ENCODE measurements at places on chromosomes 5 and 9.

DNA sequence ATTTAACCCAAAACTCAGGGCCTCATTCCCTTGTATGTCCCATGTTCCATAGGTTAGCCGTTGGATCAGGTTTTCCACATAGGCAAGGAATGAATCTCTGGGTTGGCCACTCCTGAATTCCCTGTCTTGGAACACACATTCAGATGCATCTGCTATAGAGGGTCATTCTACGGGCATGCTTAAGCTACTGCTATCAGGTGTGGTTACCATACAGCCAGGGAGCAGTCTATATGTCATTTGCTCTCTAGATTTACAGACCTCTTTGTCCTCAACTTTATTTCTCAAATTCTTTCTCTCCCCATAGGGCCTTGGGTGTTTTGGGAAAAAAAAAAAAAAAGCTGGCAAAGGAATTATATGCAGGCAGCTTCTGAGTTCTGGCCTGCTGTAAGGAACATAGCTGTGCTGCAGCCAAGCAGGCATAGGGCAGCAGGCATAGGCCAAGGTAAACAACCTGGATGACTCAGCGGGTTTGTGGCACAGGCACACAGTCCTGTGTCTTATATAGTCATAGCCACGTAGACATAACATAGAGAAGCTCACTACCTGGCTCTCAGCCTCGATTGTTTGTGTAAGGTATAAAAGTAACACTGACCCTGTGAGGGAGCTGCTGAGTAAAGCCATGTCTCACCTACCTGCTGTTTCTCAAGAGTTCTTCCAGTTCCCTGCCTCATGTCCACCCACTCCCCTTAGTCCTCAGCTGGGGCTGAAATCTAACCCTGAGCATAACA, 141.5 kb downstream of the OSTF1 start:
- DNase-seq: peak; percentile 99

GRCh38 chr9:18349530-18349929, 124.4 kb upstream of the ADAMTSL1 start:
- DNase-seq: no peak

DNA sequence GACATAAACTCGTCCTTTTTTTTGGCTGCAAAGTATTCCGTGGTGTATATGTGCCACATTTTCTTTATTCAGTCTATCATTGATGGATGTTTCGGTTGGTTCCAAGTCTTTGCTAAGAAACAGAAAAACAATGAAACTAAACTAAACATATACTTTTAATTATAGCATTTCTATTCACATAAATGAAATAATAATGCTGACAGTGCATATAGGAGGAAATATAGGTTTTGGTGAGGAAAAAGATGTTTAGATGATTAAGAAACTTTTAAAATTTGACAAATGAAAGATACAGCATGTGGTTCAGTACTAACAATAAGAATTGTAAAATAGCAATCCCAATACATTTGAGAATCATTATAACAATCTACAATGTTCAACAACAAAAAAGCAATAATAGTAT, 1094.5 kb upstream of the CDH6 start:
- DNase-seq: no peak

DNA sequence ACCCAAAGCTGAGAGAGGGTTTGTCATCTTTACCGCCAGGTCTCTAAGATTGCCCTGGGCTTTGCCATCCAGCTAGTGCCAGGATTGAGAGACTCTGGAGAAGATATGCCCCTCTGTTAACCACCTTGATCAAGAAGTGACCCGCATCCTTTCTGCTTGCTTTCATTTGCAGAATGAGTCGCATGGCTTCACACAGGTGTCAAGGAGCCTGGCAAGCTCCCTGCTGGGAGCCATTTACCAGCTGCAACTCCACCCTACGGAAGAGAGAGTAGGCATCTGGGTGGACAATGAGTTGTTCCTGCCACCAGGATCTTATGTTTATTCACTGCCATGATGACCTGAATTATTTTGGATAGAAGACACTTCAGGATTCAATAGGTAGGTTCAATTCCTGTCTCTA, 43.0 kb downstream of the HSD17B3 start:
- no peak for DNase-seq

- DNase-seq: no peak
These were observed 1.6 kb downstream of the ANXA2R start for GRCh38 chr5:43038496-43038989.

DNA sequence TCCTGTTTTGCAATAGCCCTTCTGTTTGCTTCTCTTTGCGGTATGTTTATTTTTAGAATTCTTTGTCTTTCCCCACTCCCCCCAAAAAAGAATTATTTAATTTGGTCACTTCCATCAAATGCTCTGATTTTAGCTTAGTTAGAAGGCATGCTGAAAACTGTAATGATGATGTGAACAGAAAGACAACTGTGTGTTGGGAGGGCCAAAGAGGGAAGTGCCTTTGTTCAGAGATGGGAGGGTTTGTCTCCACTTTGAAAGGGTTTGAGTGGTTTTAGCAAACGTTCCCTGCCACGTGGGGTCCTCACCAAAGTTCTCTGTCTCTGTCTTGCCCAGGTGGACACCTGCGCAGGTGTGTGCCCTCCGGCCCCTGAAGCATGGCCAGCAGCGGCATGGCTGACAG, 41.9 kb downstream of the SYK start:
- DNase-seq: no peak

GRCh38 chr9:115133649-115134048, 15.7 kb upstream of the TNC start:
- DNase-seq: peak; percentile 18

DNA sequence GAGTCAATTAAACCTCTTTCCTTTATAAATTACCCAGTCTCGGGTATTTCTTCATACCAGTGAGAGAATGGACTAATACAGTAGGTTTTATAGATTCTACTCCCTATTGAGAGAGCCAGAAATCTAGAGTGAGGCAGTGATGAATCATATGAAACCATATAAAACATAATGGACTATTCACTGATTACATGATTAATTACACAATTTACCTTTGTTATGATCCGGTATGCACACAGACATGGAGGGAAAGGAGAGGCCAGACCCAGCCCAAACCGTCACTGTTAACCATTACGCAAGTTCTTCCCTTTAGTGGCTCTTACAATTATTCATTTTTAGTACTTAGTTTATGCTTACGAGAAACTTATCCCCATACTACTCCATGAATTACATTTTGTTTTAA, 205.0 kb downstream of the DNAH5 start:
- DNase-seq: peak; percentile 82

- no peak for DNase-seq
These were observed 131.5 kb downstream of the ZNF354C start for GRCh38 chr5:179191506-179192184.

DNA sequence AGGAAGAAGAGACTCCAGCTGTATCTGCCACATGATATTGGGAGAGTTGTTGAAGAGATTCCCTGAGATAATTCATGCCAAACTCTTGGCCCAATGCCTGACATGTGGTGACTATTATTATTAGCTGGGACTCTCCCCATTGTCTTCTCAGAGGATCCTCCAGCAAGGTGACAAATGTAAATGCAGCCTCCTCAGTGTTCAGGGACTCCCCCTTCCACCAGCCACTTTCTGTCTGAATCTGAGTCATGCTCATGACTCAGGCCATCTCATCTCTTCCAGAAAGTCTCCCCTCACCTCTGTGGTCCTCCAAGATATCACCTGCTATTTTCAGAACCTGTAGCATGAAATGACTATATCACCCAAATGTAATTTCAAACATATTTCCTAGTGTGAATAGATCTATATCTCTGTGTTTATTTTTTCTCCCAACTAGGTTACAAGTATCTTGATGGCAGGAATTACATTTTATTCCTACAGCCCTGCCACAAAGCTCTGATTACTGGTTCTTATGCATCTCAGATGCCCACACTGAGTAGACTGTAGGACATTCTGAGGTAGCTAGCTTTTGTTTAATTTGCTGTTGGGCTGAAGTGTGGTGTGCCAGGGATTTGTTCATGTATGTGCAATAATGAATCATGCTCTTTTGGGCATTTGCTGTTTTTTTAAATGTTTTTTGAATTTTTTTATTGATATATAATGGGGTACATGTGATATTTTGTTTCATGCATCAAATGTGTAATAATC, 126.6 kb upstream of the IL12B start:
- peak; percentile 71 for DNase-seq

- no peak for DNase-seq
These were observed 393.0 kb downstream of the TMEM167A start for GRCh38 chr5:82684165-82684564.

- DNase-seq: no peak
These were observed 9.1 kb downstream of the NEK6 start for GRCh38 chr9:124266826-124267201.

DNA sequence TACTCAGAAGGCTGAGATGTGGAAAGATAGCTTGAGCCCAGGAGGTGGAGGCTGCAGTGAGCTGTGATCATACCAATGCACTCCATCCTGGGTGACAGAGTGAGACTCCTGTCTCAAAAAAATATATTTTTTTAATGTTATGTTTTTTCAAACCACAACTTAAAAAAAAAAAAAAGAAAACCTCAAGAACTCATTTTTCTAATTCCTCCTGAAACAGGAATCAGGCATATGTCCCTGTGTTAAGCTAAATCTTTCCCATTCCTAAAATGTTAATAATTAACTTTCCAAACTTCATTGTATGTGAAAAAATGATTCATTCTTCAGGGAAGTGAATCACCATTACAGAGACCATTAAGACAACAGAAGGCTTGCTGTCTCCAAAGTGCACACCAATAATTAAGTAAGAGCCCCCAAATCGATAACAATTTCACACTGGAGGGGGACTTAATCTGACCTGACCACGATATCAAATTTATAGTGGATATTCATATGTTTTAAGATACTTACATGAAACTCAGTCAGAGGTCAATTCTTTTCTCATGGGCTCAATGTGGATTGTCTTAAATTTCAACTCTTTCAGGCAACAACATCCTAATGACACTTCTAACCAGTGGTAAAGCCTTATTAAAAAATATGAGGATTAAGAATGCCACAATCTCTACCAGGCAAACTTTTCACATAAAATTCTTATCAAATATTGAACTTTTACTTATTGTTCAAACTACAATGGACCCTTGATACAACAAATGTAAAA, 5.2 kb downstream of the CEMIP2 start:
- DNase-seq: peak; percentile 83

DNA sequence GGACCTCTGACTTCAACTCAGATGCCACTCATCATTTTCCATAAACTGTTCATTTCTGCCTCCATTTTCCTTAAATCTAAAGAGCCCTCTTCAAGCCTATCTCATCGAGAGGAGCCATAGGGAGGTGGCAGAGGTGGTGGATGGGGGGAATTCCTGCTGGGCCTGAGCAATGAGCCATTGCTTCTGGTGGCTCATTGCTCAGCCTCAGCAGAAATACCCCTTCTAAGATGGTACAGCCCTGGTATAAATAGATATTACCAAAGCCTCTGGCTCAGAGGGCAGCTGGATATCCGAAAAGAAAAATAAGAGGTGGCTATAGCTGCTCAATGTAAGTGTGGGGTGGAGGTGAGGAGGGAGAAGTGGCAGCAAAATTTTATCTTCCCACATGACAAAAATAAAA, 313.5 kb downstream of the CAAP1 start:
- DNase-seq: no peak

- peak; percentile 12 for DNase-seq
These were observed 27.8 kb upstream of the DENND1A start for GRCh38 chr9:123957731-123958130.

GRCh38 chr5:143826951-143827444, 15.0 kb downstream of the HMHB1 start:
- DNase-seq: peak; percentile 93

GRCh38 chr9:135145312-135145711, 57.8 kb downstream of the OLFM1 start:
- no peak for DNase-seq

- DNase-seq: peak; percentile 79
These were observed 151.0 kb upstream of the PAPPA start for GRCh38 chr9:116002624-116003023.
